ENCODE measurements at places on chromosomes 1 and 21.

- DNase-seq: no peak
Observed at GRCh38 chr1:110436635-110437034, 14.3 kb upstream of the PROK1 start.

GRCh38 chr1:97488530-97488929 lies 432.3 kb downstream of the DPYD start:
- DNase-seq: no peak

DNA sequence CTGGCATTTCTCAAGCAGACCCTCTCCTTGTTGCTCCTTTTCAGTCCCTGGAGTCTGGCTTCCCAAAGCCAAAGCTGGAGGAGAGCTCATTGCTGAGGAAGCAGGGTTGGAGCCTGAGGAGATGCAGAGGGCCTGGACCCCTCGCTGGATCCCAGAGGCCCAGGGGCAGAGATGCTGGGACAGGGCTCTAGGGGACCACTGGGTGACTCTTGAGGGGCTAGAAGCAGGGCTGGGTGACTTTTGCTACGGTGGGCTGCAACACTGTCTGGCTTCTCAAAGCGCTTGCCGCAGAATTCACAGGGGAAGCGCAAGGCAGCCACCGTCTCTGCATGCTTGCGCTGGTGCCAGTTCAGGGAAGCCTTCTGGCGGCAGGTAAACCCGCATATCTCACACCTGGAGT lies 8.8 kb downstream of the ZNF692 start:
- no peak for DNase-seq

DNA sequence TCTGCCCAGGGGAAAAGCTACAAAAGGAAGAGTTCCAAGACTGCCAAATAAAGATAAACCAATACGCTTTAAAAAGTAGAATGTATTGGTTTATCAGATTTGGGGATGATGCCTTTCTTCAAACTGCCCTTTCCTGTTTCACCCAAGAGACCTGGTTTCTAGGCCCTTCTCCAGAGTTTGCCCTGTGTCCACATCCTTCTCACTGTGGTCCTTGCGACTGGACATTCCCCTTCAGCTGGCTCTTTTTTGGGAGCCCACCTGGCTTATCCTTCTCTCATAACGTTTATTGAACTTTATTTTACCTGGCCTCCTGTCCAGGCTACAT lies 490 bp upstream of the CZIB start:
- DNase-seq: no peak

GRCh38 chr1:200173097-200173618 lies 145.6 kb downstream of the NR5A2 start:
- DNase-seq: no peak

DNA sequence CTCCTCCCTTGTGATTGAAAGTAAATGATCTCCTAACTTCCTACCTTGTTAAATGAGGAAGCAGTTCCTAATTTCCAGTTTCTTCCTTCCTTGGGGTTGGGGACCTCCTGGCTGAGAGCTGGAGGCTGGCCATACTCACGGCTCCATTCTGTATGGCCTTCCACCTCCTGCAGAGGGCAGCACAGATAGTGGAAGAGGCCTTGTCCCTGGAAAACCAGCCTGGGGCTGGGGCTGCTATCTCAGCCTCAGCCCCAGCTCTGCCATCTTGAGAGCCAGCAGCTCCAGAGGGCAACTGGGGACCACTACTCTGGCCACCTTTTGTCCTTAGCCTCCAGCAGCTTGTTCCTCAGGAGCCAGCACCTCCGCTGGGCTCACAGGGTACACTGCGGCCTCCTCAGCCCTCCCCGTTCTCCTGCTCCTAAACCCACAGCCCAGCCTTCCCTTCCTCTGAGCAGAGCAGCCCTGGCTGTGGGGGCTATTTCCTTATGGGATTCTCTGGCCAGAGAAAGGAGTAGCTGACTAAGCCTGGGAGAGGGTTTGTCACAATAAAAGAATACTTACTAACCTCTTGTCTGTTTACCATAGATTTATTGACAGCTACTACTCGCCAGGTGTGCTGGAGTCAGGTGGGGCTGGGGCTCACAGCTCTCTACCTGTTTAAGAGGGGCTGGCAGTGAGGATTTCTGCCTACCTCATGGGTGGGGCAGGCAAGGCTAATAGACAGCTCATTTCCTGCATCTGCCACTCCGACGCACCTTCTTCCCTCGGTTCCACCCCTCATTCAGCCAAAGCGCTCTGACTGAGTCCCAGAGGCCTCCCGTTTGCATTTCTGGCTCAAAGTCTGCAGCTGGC lies 6.3 kb downstream of the TMEM234 start:
- peak; percentile 33 for DNase-seq

GRCh38 chr1:215055281-215055935 lies 27.1 kb upstream of the KCNK2 start:
- DNase-seq: no peak

- no peak for DNase-seq
Observed at GRCh38 chr1:22490309-22490708, 38.7 kb downstream of the ZBTB40 start.

DNA sequence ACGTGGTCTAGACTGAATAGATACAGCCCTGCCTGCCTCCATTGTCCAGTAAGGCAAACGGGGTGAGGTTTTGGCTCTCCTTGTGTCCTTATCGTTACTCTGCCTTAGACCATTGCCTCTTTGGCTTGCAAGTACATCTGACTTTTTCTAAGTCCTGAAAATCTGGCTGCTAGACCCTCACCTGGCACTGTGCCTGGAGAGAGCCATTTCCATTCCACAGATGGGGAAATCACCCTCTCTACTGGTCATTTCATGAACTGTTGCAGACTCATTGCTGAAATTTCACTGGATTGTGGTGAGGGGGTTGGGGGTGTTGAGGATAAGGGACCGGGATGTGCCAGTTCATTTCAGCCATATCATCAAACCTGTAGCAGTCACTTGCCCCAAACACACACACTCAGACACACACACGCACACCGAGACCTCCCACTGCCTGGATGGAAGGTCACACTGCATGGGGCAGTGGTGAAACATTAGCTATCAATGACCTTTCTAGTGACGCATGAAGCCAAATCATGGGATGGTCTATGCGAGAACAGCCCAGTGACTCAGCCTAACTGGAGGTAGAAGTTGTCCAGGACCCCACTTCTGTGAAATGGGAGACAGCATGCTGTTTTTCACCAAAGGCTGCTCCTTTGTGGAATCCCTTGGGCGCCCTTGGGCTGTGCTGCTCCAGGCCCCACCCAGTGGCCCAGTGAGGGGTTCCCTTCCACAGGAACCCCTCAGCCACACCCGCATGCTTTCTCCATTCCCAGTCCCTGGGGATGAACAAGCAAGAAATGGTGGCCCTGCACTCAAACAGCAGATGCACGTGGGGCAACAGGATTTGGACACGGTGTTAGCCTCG lies 34.9 kb upstream of the VASH2 start:
- peak; percentile 27 for DNase-seq

- DNase-seq: no peak
Observed at GRCh38 chr1:19311503-19311930, 427 bp downstream of the AKR7A2 start.

- DNase-seq: peak; percentile 50
Observed at GRCh38 chr1:176559878-176560277, 96.9 kb downstream of the PAPPA2 start.

DNA sequence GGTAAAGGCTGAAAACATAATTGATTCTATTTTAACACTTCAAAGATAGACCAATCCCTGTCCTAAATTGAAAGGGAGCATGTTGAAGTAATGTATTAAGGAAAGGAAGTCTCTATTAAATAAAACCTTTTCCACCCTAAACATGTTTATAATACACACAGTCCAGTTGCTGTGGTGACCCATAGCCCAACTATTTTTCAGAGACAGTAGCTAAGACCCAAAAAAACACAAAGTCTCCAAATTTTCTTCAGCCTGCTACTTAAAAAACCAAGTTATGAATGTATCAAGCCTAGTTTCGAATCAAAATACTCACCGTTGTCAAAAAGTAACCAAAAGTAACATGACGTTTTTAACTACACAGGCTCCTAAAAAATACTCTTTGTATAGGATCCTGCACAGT lies 1.6 kb downstream of the ELK4 start:
- no peak for DNase-seq

DNA sequence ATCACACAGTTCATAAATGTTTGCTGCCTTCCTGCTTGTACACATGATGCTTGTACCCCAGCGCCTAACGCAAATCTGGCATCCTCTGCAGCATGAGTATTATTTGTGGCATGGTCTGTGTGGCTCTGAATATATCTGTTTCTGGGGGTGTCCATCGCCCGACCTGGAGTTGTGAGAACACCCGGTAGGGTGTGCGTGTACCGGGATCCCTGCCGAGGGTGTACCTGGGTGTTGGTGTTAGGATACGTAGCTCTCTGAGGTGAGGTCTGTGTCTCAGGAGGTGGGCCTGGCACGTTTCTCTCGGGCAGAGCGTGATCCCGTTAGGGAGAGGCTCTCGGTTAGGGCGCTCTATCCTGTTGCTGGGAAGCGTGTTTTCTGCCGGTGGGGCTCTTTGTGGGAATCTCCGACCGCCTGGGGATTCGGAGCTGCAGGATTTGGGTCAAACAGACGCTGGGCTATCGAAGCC lies 10.4 kb upstream of the CDC20 start:
- DNase-seq: peak; percentile 72

GRCh38 chr1:226723657-226724532 lies 15.2 kb downstream of the ITPKB start:
- peak; percentile 61 for DNase-seq

GRCh38 chr1:69710484-69711189 lies 142.9 kb downstream of the LRRC7 start:
- DNase-seq: no peak

DNA sequence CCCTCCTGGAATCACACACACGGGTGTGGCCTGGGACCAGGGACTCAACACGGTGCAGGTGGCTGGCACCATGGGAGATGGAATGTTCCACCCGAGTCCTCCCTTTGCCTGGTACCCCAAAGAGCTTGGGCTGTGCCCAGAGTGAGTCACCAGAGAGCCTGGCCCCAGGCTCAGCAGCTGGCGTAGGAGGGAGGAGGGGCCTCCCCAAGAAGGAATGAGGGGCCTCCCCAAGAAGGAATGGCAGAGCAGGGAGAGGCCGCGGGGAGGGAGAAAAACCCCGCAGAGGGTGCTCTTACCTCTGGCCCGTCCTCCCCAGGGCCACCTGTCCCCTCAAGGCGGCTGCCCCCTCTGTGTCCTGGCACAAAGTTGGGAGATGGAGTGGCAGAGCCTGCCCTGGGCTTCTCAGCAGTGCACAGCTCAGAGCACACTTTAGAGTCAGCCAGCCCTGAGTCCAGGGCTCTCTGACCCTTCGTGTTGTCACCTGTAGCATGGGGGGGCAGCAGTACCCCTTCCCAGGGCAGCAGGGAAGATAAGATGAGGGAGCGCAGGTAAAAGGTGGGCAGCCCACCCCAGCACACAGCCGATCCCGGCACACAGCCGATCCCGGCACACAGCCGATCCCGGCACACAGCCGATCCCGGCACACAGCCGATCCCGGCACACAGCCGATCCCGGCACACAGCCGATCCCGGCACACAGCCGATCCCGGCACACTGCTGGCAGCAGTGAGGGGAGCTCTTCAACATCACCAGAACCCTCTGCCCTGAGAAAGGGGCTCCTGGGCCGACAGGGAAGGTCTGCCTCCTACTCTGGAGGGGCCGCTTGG lies 20.2 kb upstream of the KCNAB2 start:
- no peak for DNase-seq

DNA sequence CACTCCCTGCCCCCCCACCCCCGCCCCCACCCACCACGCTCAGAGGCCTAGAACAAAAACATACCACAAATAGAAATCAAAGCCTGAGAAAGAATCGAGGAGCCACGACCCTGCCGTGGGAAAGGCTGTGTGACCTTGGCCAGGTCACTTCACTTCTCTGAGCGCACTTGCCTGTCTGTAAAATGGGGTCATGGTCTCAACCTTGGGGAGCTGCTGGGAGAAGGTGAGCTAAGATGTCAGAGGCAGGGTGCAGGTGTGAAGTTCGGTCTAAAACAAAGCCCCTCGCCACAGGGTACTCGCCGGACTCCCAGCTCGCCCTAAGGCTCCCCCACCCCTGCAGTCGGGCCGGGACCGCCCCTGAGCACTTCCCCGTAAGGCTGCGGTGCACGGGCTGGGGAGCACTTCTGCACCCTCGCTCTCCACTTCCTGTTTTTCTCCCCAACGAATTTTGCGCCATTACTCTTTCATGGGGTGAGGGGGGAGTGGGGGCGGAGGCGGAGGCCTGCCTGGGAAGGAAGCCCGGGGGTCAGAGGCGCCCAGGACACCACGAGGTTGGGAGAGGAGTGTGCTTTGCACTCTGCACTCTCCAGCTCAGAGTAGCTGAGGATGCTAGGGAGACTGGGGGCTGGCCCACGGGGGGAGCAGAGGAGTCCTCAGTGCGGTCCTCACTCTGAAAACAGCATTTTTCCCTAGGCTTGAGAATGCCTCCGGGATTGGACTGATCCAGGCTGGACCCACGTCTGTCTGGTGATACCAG lies 21.9 kb upstream of the PIK3CD start:
- no peak for DNase-seq

DNA sequence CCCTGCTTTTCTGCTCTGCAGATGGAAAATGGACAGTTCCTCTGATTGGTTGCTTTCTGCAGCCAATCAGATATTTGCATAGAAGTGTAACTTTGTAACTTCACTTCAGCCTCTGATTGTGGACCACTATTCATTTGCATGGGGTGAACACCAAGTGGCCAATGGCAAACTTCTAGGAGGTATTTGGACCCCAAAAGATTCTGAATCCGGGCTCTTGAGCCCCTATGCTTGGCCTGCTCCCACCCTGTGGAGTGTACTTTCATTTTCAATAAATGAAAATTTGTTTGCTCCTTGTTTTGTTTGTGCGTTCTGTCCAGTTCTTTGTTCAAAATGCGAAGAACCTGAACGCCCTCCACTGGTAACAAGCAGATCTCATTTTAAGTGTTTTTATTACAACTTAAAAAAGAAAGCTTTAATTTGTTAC lies 6.4 kb upstream of the GSTM4 start:
- no peak for DNase-seq

DNA sequence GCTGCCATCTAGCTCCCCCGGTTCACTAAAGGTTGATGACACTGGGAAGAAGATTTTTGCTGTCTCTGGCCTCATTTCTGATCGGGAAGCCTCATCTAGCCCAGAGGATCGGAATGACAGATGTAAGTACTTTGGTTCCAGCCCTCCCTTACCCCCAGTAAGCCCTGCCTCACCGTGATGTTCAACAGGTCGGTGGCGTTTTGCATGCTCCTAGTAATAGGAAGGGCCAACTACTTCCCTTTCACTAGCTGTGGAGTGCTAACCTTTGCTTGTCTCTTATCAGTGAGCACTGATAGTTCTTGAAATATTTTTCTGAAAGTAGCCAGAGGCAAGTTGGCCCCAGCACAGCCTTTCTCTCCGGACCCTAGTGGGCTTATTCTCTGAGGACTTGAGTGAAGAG lies 7.5 kb downstream of the RNF220 start:
- DNase-seq: no peak

- no peak for DNase-seq
Observed at GRCh38 chr1:20153000-20153418, 13.9 kb downstream of the PLA2G2F start.
